ENCODE measurements at places on chromosomes 12 and 14.

DNA sequence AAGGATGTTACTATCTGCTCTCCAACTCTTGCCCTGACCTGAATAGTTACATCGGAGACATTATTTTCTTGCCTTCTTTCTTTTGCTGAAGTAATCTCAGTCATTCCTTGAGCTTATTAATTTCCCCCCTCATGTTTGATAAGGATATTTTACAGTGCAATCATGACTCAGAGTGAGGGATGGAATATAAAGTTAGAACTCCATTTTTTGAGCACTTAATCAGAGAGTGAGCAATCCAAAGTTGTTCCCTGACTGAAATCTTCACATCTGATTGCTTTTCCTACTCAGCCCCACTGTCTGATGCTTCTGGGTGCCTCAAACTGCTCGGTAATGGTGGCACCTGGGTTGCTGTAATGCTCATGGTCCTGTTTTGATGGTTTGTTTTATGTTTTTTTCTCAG is 142.7 kb upstream of the SEL1L start:
- no peak for DNase-seq

DNA sequence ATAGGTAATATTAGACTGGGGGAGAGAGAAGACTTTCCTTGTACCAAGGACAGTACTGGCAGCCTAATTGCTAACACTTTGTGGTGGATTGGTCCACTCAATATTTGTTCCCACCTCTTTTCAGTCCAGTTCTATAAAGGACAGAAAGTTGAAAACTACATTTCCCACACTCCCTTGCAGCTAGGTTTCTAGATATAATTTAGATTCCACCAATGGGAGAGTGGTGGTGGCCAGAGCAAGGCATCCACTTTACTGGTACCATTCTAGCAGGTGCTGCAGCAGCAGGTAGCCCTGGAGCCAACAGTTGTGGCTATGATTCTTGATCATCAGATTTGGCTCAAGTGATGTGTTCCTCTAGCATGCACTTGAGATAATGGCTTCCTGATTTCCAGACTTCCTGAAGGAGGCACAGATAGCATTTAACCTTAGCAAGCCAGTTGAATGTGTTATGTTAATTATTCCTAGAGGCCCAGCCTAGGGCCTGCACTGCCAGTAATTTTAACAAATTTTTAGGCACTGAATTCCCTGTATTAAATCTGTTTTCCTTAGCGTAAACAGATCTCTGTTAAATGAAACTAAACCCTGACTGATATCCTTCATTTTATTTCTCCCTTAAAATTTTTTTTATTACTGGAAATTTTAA is 24.4 kb downstream of the SLC38A1 start:
- DNase-seq = no peak

DNA sequence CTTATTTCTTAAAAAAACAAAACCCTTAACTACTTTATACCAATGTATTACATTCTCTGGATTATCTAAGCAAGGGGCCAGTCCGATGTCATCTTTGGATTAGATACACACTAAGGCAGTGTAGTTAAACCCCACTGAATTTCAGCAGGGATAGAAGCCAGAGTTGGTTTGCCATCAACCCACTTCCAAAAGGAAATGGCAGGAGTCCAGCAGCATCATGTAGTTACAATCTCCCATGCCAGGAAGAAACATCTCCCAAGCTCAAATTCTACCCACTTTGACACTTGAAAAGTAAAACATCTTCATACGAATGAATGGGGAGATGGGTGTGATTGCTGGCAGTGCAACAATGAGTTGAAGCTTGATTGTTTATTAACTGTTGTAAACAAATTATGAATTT is 203.5 kb upstream of the PLXNC1 start:
- DNase-seq = no peak

DNA sequence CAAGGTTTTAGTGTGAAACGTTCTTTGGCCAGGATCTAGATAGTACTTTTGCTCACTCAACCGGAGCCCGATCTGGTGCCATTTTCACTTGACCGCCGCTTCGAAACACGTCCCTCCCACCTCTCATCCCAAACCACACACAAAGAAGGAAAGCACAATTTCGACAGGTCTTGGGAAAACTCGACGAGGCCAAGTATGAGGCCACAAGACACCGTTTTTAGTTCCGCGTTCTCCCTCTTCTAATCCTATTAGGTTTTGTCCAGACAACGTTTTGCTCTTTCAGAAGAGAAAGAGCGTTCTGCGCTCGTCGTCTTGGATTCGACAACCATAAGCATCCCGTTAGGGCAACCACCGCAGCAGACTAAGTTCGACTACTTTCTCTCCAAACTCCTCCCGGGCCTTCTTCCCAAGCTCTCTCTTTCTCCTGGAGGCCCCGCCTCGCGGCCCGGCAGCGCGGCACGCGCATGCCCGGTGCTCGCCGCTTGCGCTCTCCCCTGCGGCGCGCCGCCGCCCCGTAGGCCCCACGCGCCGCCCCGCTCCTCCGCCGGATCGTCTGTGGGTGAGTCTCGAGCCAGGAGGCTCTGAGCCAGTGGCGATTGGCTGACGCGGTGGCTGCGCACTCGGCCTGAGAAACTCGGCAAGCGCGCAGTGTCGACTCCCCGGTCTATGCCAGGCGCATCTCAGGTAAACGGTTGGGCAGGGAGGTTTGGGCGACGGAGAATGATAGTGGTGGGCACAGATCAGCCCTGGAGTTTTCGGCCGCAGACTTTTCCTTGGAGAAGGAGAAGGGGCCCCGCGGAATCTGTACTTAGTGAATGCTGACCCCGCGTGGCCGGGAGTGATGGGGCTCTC is at the start of gene MIPOL1:
Gene MIPOL1 (plus strand): TSS at position 517 of the 852 bp plus-strand sequence. CDS start 49,952 bp downstream, outside the sequence.
- no peak for DNase-seq

DNA sequence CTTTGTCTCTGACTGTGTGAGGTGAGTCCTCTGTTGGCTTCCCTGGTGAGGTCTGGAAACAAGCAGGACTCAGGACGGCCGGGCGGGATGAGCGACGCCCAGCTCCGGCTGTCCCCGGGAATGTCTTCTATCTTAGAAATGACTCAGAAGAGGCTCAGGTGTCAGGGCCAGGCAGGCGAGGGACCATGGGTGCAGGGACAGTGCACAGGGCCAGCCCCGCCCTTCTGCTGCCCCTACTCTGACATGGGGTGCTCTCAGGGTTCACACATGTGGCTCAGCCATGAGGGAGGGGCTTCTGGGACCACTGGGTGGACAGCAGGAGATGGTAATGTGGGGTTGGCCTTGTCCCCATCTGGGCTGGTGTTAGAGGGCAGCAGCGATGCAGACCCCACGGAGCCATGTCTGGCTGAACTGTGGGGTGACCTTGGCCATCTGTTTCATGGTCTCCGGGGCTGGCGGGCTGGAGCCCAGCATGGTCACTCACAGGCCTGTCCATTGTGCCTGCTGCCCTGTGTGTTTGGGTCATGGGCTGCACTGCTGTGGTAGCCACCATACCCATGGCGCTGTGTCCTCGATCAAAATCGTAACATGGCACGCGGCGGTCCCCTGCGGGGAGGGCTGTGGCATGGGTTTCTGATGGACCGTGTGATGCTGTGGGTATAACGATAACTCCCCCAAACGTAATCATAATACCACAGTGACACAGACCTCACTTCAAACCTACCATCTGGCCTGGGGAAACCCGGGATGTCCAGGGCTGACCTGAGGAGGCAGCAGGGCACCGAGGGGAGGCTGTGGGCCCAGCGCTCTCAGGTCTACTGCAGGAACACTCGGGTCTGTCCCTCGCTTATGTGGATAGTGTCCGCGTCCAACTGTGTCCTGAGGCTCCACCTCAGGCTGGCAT is 368.8 kb downstream of the TMEM121 start:
- no peak for DNase-seq

DNA sequence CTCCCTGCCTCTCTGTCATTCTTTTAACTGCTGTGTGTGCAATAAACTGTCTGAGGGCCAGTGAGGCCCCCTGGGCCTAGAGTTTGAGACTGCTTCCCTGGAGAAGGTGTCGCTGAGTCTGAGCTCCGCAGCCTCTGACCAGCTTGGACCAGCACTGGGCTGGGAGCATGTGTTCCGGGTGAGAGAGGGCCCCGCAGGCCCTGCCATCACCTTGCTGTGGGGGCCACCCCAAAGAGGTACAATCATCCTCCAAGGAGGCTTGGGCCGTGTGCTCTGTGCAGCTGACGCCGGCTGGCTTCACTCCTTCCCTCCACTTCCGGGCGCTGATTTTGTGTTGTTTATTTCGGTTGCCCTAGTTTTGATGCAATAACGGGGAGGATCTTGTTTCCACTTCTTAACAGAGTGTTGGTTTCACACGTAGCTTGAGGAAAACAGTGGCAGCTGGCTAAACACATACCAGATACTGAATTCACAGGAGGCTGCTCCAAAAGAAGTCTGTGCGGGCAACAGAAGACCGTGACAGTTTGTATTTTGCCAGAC is 121.6 kb downstream of the TMEM132C start:
- no peak for DNase-seq

DNA sequence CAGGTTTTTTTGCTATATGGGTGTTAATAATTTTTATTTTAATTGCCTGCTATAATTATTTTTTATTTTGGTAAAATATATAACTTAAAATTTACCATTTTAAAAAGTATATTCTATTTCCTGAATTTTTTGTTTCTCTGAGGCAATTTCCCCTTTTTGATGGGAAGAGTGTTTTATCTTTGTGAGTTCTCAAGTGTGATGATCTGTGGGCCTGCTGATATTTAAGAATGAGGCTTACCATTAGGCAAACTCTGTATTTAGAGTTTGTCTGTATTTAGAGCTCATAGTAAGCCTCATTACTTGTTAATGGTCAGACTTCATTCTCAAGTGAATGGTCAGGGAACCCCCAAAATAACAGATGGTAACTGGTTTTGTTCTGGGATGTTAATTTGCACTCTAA is 48.0 kb downstream of the WNK1 start:
- no peak for DNase-seq

All from cortex of kidney (tissue), 1 donor.